ENCODE measurements at places on chromosomes 12 and 14.

- DNase-seq, result no peak
Observed at GRCh38 chr12:38689704-38690103, 215.7 kb downstream of the CPNE8 start.

- no peak for DNase-seq
Observed at GRCh38 chr12:65656891-65657351, 167.4 kb upstream of the HMGA2 start.

DNA sequence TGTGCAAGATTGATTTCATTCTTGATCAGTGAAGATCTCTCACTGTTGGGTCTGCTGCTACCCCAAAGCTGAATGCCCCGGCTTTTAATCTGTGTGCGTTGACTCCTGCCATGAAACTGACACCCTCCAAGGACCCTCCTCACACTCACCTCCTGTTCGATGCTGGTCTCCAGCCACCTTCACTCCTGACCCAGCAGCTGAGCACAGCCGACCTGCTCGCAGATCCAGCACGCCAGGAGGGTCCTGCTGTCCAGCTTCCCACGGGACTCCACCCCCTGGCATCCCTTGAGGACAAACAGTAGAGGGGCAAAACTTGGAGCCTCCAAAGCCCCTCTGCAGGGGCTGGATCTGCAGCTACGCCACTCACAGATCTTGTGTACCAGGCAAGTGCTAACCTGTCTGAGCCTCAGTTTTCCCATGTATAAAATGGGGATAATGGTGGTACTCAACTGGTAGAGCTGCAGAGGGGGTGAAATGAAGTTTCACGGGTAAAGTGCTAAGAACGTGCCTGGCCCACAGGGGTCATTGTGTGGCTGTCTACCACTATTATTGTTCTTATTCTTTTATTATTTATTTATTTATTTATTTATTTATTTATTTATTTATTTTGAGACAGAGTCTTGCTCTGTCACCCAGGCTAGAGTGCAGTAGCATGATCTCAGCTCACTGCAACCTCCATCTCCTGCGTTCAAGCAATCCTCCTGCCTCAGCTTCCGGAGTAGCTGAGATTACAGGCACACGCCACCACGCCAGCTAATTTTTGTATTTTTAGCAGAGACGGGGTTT is 178.0 kb downstream of the PHETA1 start:
- DNase-seq, result no peak

DNA sequence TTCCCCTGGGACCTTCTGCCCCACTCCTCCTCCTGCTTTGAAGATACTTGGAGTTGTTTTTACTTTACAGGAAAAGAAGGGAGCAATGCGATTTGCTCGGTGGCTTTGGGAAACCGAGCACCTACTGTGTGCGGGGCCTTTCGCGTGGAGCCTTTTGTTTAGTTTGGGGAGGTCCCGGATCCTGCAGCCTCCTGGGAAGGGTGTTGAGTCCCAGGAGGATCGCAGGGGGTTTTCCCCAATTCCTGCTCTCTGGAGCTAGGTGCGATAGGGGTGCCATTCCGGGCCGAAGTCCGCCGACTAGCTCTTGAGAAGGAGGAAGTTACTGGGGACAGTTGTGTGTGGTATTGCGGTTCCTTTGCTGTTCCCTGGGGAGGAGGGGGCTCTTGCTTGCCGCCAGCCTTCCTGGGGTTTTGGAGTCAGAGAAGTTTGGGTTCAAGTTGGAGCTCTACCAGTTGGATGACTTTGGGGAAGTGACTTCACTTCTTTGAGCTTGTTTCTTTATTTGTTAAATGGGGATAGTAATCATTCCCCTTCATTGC is 1.1 kb downstream of the BRI3BP start:
- no peak for DNase-seq

- DNase-seq, result no peak
Observed at GRCh38 chr12:121060149-121061001, 21.3 kb upstream of the OASL start.

- DNase-seq, result no peak
Observed at GRCh38 chr14:44833376-44834060, 128.2 kb downstream of the KLHL28 start.

DNA sequence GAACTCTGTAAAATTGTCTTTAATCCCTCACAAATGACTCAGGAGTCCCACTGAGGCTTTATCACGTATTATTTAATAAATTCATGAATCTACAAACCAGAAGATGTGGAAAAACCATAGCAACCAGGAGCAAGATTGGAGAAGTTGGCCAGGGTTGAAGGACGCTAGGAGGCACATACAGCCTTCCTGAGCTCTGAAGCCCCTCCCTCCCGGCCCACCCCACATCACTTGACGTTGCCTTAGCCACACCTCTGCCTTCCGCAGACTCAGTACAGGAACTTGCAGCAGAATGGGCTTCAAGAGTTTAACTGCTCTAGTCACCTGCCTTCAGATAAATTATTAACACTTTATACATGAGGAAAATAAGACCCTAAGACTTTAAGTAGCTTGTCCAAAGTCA is 33.9 kb downstream of the SLC35F4 start:
- DNase-seq, result no peak

- no peak for DNase-seq
Observed at GRCh38 chr12:47787596-47788319, 14.7 kb downstream of the SLC48A1 start.

DNA sequence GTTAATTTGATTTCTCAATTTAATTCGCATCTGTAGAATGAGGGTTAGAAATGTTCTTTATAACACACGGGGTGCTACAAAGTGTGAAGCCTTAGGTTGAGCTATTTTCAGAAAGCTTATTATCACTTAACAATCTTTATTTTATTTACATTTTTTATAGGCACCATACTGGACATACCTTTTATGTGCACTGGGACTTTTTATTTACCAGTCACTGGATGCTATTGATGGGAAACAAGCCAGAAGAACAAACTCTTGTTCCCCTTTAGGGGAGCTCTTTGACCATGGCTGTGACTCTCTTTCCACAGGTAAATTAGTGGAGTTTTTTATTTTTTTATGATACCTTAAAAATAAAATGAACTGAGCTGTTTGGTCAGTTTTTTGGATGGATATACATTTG is 16.5 kb downstream of the CHPT1 start:
- DNase-seq, result no peak

- DNase-seq, result no peak
Observed at GRCh38 chr14:65703996-65704395, 291.5 kb downstream of the FUT8 start.

- no peak for DNase-seq
Observed at GRCh38 chr12:69211160-69211559, 28.2 kb upstream of the CPSF6 start.

DNA sequence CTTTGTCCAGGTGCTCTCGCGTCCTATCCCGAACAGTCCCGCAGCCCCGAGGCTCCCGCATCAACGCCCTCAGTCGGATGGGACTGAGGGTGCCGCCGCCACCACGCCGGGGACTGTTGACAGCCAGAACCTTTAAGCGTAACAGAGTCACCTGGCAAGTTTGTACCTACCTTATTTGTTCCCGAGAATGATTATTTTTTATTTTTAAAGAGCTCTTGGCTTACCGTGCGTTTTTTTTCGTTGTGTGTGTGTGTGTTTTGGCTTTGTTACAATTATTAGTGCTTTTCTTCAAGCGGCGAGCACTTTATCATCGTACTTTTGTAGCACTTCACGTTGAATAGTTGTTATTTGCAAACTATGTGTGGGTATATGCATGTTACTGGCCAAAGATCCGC is 463 bp downstream of the COA8 start:
- no peak for DNase-seq

DNA sequence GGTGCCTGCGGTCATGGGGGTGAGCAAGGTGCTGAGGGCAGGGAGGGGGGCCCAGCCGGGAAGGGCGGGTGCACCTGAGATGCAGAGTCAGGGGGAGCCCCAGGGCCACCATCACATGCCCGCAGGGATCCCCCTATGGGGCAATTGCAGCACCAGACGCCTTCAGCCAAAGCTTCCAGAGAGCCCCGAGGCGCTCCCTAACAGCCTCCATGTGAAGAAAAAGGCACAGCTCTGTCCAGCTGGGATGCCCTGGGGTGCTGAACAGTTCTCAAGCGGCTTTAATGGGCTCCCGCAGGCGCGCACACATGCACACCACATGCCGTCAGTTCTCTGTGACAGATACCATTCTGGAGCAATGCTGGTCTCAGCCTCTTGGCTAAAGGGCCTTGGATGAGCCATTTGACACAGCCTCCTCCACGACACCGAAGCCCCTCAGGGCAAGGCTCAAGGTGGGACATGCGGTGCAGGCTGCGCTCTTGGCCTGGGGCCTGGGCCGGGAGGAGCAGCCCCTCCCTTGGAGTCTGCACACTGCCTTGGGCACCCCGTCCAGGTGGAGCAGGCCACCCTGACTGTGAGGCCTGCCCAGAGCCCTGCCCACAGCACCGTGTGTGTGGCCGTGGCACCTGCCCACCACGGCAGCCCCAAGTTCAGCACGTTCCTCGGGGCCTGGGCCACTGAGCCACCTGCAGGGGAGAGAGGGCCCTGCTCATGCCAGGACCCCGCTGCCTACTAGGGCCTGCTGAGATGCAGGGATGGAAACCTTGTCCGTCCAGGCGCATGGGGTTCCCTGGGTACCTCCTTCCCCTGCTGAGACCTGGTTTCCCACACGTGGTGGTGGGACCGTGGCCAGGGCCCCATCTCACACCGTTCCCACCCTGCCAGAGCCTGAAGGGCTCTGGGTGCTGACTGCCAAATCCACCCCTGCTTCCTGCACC is 7.7 kb downstream of the XRCC3 start:
- DNase-seq, result no peak

- no peak for DNase-seq
Observed at GRCh38 chr12:58761308-58761707, 159.0 kb downstream of the LRIG3 start.

- no peak for DNase-seq
Observed at GRCh38 chr12:115374480-115375185, 690.7 kb upstream of the TBX3 start.

DNA sequence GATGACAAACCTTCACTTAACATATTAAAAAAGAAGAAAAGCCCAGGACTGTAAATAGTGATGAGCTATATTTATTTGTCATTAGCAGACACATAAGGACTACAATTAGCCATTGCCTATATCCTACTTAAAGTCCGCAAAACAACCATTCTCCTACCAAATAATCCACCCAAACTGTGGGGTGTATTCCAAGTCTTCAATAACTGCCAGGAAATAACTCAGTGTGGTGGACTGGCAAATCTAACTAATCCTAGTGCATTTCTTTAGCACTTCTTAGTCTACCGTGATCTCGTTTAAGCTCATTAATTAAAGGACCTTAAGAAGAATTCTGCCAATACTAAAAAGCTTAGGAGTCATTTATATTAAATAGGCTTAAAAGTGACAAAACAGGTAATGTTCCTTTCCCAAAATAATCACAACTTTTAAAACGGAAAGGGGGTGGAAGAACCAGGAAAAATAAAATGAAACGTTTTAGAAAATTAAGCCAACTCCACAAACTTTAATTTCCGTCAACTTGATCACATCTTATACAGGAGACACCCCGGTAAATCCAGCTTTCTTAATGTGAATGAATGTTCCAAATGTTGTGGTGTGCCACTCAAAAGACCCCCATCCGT is 1.8 kb downstream of the NOVA1 start:
- no peak for DNase-seq

GRCh38 chr12:66428261-66428660 is 126.0 kb downstream of the HELB start:
- DNase-seq, result no peak

DNA sequence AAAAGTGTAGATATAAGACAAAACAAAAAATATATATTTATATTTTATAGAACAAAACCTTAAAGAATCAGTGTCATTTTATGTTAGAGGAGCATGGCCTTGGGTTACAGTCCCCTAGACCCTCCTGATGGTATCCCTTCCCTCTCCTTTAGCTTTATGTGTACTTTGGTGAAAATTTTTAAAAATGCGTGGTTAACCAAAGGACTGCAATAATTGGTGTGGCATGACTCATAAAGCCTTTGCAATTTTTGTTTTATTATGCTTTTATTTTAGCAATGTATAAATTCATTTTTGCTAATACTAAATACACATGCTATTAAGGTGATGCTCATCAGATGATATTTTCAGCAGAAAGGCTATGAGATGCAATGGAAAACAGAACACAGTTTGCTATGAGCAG is 264.4 kb downstream of the SYT1 start:
- no peak for DNase-seq

DNA sequence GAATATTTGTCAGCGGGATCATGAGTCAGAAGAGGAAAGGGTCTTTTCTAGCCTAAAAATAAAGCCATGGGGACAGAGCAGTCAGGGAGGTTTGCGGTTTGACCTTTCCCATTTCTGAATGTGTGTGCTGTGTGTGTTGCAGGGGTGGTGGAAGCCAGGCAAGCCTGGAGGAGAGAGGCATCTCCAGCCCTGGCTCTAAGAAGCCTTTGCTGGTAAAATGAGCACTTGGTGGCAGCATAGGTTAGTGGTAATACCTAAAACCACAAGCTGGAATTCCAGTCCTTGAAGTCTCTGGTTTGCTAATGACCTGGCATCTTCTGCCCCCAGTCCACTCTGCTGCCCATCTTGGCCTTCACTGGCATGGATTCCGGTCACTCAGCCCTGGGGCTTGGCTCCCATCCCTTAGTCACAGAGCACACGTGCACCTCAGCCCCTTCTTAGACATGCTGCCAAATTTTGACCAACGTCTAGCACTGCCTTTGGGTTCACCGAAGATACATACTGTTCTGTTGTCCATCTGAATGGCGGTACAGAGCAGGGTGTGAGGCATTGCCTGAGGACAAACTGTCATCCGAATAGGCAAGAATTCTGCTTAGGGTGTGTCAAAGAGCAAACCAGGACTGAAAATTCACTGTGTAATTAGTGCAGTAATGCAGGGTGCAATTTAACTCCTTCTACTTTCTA is 52.7 kb downstream of the KCNA5 start:
- DNase-seq, result no peak

- DNase-seq, result no peak
Observed at GRCh38 chr12:128268379-128268995, 1.5 kb downstream of the TMEM132C start.

DNA sequence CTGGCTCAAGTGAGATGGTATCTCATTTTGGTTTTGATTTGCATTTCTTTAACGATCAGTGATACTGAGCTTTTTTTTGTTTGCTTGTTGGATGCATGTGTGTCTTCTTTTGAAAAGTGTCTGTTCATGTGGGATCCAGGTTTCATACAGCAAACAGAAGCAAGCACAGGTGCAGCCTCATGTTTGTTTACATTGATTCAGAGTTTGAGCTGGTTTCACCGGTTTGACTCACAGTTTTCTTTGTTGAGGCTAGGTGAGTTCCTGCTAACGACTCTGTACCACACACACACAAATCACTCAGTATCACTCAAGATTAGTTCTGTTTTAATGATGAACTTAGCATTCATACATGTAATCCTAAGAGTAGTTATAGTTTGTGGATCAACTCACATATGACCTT is 3.7 kb downstream of the OR10G2 start:
- DNase-seq, result no peak

DNA sequence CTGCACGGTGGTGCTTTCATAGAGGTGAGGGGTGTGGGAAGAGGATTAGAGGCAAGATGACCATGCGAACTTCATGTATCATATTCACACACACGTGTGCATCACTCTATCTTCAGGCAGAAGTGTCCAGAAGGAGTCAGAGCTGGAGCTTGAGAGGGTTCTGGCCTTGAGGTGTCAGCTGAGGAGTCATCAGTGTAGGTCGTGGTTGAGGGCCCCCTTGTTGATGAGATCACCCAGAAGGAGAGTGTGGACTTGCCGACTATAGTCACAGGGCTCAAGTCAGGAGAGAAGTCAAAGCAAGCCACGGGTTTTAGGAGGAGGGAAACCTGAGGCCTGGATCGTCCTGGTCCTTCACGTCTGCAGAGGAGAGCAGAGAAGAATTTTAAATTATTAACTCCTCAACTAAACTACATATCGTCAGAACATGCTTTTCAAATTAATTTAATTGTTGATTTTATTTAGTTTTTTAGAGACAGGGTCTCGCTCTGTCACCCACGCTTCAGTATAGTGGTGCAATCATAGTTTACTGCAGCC is 25.4 kb downstream of the EML1 start:
- no peak for DNase-seq

GRCh38 chr12:70692681-70693288 is 55.6 kb upstream of the PTPRB start:
- no peak for DNase-seq

Measured in stimulated activated CD8-positive, alpha-beta memory T cell treated with anti-CD3 and anti-CD28 coated beads, Interleukin-2, amount 100 ng/mL, for 1 hour (primary cell).